Muscle of back (tissue), 13 donors: ENCODE measurements at places on chromosomes 2 and 18.

DNA sequence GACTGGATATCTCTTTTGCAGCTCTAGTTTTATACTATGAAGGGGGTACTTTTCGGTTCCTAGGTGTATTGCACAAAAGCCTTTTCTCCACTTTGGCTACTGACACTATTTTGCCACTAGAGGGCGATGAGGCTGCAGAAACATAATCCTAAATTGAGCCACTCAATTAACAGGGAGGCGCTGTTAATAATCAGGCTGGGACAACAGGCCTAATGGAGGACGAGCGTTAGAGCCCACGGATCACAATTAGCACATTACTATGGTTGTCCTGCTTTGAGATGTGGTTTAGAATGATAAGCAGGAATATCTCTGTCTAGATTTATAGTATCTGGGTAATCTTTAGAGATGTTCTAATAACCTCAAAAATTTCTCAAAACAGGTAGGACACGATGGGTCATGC lies 62.2 kb upstream of the PMAIP1 start:
- DNase-seq, result peak; percentile 43

- no peak for DNase-seq
Observed at GRCh38 chr2:4780679-4781078, 911.5 kb upstream of the SOX11 start.

- no peak for DNase-seq
Observed at GRCh38 chr2:109339519-109339966, 210.5 kb downstream of the SH3RF3 start.

DNA sequence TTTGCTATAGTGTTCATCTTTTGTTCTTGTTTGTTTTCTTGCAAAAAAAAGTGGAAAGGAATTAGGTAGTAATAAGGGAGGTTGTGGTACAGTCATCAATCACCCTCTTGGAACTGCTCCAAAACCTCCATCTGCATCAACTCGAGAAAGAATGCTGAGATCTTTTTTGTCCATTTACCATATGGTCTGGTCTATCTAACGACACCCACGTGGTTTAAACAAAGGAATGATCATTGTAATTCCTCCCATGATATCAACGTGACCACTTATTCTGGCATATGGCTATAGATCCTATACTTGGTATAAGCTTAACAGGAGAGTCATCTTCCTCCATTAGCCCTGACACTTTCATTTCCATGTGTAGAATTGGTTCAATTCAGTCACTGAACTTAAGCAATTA lies 1025.3 kb upstream of the NXPH2 start:
- DNase-seq, result no peak

GRCh38 chr2:60554646-60555065 lies 1.2 kb upstream of the BCL11A start:
- no peak for DNase-seq

- no peak for DNase-seq
Observed at GRCh38 chr2:159613091-159613490, 3.3 kb downstream of the BAZ2B start.

GRCh38 chr2:119004602-119005001 lies 62.6 kb downstream of the MARCO start:
- no peak for DNase-seq

DNA sequence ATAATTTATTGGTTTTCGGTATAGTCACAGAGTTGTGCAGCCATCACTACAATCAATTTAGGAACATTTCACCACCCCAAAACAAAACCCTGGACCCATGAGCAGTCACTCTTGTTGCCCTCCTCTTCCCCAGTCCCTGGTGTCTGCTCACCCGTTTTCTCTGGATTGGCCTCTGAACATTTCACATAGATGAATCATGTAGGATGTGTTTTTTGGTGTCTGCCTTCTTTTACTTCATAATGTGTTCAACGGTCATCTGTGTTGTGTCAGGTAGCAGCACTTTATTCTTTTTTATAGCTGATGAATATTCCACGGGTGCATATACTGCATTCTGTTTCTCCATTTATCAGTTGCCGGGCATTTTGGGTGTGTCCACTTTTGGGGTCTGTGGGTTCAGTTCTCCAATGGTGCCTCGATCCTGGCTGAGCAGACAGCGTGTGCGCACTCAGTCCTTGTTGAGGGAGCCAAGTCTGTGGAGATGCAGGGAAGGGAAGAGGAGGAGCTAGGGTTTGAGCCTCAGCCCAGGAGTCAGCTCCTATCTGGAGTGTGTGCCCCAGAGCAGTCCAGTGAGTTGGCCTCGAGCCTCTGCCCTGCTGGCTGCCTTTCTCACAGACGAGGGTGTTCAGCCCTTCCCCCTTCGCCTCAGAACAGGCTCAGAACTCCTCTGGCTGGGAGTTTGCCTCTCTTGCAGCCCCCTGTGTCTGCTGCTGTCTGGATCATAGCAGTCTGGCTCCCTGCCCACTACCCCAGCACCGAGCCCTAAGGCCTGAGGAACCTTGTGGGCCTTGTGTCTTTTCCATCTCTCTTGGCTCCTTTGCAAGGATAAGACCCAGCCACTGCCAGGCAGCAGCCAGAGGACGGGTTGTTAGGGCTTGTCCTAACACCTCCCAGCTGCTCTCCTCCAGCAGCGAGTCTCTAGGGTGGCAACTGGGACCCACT lies 18.0 kb downstream of the C2orf74 start:
- DNase-seq, result peak; percentile 57

GRCh38 chr18:22734791-22735627 lies 198.1 kb upstream of the RBBP8 start:
- peak; percentile 88 for DNase-seq

DNA sequence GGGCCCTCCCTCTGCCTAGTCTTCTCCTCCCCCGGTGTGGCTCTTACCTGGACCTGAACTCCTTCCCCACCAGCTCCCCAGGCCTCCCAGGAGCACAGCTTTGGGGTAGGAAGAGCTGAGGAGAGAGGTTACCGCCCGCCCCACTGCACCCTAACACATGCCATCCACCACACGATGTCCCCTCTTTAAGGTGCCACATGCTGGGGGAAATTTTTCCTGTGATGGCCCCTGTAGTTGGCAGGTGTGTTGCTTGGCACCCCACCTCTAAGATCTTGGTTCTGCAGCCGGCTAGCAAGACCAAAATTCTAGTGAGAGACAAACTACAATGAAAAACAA lies 6.9 kb upstream of the TEX261 start:
- no peak for DNase-seq

DNA sequence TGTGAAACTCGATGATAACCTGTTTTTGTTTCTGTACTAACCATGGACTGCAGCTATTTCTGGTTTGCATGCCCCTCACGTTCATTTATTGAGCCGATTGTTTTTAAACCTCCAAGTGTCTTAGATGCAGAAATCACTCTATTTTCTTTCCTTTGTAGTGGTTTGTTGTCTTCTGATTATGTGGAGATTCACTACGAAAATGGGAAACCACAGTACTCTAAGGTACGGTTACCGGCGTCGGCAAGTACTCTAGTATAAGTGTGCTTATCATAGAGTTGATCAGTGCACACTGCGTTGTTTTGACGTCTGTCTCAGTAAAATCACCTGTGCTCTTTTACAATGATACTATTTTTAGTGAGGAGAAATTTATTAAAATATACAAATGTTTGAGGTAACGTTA lies 87.4 kb downstream of the ADAM23 start:
- no peak for DNase-seq

- DNase-seq, result no peak
Observed at GRCh38 chr18:11115276-11115675, 34.1 kb downstream of the PIEZO2 start.

DNA sequence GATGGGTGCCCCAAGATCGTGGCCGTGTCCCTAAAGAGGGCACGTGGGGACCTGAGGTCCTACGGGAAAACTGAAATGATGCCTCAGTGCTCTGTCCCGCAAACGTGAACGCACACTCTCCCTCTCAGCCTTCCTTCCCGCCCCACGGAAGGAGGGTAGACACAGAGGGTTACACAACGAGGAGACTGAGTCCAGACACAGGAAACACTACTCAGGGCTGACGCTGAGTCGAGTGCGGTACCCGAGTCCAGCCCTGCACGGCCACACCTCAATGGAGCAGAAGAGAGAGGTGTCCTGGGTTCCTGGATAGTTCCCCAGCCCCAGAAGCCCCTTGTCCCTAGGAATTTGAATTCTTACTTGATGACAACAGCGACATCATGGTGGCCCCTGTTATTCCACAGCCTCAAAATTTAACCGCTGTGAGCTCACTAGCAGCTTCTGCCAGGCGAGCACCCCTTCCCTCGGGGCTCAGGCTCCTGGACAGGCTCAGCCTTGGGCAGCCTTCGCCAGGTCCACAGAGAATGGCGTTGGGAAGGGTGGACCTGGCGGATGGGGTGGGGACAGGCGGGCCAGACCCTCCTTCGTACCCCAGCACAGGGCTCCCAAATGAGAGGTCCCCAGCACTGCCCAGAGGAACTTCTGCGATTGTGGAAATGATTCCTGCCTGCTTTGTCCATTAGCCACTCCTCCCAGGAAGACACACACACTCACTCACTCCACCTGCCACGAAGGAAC lies 980 bp upstream of the RNPEPL1 start:
- no peak for DNase-seq

- no peak for DNase-seq
Observed at GRCh38 chr2:172997031-172997430, 78.6 kb upstream of the MAP3K20 start.

DNA sequence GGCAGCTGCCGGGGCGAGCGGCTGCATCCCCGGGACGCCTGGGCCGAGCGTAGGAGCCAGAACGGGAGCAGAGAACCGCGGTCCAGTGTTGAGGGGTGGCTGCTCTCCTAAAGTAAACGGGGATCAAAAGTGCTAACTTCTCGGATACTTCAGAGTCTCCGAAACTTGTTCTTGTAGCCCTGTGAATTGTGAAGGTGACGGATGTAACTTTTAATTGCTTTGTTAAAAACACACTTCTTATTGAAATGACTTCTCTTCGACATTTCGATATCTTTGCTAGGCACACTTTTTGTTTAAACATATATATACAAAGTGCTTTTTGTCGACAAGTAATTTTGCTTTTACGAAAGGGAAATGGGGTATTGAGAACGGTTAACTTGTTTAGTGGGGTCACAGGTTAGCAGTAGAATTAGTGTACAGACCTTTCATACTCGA lies 540 bp downstream of the ATP9B start:
- no peak for DNase-seq

- DNase-seq, result no peak
Observed at GRCh38 chr18:48548921-48549320, 10.1 kb downstream of the CTIF start.

DNA sequence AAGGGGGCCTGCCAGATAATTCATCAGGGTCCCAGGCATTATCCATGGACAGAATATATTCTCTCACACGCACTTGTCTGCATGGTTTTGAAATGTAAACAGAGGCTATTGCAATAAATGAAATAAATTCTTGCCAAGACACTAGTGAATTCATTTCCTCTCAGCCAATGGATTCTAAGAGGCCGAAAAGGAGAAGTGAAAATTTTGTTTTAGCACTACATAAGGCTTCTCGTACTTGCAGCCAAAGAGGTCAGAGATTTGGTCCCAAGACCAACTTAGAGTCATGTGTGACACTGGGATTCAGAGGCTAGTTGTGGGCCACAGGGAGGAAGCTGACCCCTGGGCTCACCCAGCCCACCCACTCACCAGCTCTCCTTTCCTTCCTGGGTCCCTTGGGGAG lies 184.1 kb upstream of the GLI2 start:
- no peak for DNase-seq

DNA sequence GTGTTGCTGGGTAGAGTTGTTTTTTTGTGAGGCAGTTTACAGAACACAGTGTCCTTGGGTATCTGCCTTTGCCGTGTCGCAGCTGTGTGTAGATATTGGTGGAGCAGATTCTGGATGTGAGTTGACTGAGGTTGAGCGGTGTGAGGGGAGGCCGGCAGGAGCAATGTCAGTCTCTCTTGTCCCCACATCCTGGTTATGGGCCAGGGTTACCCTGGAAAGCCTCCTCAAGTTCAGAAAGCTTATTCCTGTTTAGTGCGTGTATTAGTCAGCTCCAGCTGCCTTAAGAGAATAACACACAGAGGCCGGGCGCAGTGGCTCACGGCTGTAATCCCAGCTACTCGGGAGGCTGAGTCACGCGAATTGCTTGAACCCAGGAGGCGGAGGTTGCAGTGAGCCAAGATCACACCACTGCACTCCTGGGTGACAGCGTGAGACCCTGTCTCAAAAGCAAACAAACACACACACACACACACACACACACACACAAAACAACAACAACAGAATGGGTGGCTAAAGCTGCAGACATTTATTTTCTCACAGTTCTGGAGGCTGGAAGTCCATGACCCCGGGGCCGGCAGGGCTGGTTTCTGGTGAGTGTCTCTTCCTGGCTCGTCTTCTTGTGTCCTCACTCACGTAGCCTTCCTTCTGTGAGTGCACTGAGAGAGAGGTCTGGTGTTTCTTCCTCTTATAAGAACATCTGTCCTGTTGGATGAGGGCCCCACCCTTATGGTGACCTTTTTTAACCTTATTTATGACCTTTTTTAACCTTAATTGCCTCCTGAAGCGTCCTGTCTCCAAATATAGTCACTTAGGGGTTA lies 5.1 kb downstream of the NCK2 start:
- no peak for DNase-seq

GRCh38 chr2:98253461-98254070 lies 92.7 kb upstream of the CNGA3 start:
- DNase-seq, result no peak

- DNase-seq, result no peak
Observed at GRCh38 chr2:150732491-150732890, 245.0 kb upstream of the RND3 start.

- DNase-seq, result peak; percentile 69
Observed at GRCh38 chr2:179049546-179050311, at the start of gene CCDC141. Gene CCDC141 (minus strand): TSS chr2:179050137. CDS start chr2:179049941, 196 bp downstream.

- DNase-seq, result peak; percentile 18
Observed at GRCh38 chr18:52903857-52904256, 563.9 kb downstream of the DCC start.

GRCh38 chr18:3664563-3665178 lies 214.7 kb downstream of the TGIF1 start:
- DNase-seq, result no peak

DNA sequence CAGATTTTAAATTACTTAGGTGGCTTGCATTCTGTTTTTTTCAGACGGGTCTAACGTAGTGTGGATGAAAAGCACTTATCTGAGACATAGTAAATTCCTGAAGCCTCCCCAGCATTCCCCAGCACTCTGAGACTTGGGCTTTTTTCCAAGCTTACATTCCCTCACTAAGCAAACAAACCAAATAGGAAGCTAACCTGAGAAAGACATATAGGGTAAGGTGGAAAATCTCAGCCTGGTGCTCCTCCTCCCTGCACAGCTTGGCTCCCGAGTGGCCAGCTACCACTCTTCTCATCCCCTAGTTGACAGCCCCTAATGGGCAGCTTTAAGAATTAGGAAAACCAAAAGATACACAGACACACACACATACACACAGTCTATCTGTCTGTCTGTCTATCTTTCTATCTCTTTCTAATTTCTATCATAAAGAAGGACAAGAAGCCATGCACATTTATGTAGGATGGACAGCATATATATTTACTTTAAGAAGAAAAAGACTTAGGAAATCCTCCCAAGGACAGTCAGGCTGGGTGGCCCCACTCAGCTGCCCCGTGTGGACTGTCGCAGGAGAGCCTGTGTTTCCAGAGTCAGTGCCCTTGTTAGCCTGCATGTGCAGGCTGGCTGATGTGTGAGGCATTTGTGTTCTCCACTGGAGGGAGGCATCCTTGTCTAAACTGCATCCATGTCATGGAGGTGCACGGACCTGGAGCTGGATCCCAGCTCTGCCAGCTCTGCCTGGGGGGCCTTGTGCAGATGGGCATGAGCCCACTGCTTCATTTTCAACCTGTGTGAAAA lies 8.2 kb downstream of the CNNM3 start:
- DNase-seq, result no peak
